ENCODE measurements at places on chromosomes 11 and 22. TPM values are rescaled to one million over a fixed set of nuclear protein-coding genes. Genes with fewer than 3 reads are reported as not detected.
A peak's percentile ranks its signal among the peaks of the same experiment; 100 is the strongest.

DNA sequence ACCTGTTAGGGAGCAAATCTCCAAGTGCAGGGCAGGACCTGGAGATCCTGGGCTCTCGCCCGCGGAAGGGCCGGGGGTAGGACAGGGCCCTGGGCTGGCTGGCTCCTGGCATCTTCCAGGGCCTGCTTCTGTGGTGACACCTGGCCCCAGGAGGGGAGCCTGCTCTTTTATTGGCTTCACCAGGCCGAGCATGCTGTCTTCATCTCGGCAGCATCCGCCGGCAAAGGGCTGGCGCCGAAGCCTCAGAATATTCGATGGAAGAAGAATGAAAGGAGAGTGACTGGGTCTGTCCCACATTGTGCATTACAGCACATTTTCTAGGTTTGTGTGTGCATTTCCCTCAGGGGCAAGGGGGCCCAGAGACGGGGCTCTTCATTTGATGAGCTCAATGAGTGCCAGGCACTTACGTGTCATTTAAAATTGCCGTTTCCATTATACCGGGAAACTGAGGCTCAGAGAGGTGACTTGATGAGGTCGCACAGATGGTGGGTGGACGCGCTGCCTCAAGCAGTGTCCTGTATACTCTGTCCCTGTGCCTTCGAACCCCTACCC is 70.0 kb downstream of the RBX1 start:
- no peak for DNase-seq

Gene SLC25A1
- total RNA-seq, result 155 TPM

GRCh38 chr22:29553351-29554224 is at the start of gene THOC5:
Gene THOC5 (minus strand): TSS chr22:29553757. CDS start chr22:29549147, 4,610 bp downstream.
- DNase-seq, result peak; percentile 96

GRCh38 chr11:134019500-134019899 is 49.4 kb upstream of the JAM3 start:
- DNase-seq, result no peak

GRCh38 chr11:90235526-90235925 is 12.7 kb upstream of the CHORDC1 start:
- DNase-seq, result no peak

DNA sequence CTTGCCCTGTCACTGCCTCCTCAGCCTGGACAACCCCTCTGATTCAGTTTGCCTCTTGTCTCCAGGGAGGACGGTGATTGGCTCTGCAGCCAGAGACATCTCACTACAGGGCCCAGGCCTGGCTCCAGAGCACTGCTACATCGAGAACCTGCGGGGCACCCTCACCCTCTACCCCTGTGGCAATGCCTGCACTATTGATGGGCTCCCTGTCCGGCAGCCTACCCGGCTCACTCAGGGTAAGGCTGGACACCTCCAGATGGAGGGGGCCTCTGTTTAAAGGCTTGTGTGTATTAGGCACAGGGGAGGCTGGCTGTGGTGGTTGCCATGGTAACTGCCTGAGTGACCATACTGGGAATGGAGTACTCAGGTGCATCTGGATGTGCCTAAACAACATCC is 8.6 kb downstream of the PHLDB1 start:
- DNase-seq, result peak; percentile 42

Gene SULT4A1
- total RNA-seq, result not detected

Gene B3GAT1
- total RNA-seq, result not detected

DNA sequence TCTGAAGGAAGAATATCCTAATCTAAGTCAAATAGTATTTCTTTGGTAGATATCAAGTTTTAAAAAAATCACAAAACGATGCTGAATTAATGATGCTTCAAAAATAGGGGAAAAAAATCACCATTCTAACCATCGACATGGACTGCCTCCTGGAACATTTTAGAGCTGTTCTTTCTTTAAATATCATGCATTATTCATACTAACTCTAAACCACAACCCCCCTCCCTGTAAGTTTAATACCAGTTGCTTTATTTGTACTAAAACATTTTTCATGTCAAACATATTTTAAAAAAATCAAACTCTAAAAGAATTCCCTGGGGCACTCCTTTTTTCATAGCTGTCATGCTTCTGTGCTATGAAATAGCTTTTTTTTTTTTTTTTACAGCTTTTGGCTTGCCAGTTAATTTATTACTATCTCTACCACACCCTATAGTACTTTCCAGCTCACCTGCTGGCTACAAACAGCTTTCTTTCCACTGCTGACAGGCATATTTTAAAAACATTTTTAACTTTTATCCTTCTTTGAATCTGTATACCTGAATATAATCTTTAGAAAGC is 256.9 kb downstream of the SOX6 start:
- DNase-seq, result no peak

DNA sequence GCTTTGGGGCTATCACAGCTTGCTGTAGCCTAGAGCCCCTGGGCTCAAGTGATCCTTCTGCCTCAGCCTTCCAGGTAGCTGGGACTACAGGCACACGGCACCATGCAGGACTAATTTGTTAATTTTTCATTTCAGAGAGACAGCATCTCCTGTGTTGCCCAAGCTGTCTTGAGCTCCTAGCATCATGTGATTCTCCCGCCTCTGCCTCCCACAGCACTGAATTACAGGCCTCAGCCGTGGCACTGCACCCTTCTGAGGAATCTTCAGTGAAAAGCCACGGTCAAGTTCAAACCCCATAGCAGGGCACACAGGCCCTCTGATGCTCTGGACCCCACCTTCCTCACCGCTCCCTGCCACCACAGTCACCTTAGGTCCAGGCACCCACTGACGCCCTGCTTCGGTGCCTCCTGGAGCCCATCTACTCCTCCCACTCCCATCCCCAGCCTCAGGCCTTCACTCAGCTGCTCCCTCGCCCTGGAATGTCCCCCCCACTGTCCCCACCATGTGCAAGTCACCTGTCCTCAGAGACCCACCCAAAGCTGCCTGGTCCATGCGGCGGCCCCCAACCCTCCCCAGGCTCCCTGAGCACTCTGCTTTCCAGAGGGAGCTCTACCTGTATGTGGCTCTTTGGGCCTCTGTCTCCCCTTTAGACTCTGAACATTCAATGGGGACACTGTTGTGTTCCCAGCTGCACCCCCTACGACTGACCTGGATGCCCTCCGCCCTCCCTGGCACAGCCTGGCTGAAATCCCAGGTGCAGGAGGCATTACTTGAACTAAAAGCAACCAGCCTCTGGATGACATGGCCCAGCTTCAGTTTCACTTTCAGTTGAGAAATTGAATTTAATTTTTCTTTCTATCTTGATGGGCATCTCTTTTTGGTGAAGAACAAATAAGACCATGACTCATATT is 1.6 kb downstream of the APOL2 start:
- DNase-seq, result no peak

GRCh38 chr22:23237201-23237798 is 57.0 kb downstream of the BCR start:
- no peak for DNase-seq

- peak; percentile 26 for DNase-seq
Observed at GRCh38 chr22:47189056-47189916, 426.8 kb downstream of the TBC1D22A start.

Gene OR8D4
- not detected for total RNA-seq

DNA sequence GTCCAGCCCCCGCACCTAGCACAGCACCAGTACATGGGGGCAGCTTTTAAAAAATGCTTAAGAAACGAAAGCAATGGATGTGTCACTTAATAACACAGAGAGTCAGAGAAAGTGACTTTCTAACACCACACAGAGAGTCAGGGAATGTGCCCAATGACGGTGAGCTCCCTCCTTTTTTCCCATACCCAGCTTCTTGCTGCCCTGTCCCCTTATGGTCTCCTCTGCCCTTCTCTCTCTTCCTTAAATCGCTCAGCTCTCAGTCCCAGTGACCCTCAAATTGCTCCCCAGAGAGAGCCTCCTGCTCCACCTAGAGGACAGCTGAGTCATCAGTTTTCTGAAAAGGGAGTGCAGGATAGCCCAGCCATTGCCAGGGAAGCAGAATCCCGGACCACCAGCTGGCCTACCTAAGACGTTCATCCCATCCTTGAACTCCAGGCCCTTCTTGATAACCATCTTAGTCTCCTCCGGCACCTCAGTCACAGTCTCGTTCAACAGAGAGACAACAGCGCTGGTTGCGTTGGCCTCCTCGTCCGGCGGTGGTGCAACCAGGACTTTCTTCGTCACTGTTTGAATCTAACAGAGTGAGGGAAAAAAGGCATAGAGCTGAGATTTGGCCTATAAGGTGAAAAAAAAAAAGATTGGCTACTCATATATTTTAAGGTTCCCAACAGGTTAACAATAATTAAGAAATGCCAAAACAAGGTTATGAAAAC is 113.5 kb downstream of the SLC1A2 start:
- DNase-seq, result peak; percentile 53

Gene MRGPRX4
- not detected for total RNA-seq

- no peak for DNase-seq
Observed at GRCh38 chr11:96238563-96239135, 104.3 kb downstream of the MAML2 start.

Gene SCGB1D2
- not detected for total RNA-seq

DNA sequence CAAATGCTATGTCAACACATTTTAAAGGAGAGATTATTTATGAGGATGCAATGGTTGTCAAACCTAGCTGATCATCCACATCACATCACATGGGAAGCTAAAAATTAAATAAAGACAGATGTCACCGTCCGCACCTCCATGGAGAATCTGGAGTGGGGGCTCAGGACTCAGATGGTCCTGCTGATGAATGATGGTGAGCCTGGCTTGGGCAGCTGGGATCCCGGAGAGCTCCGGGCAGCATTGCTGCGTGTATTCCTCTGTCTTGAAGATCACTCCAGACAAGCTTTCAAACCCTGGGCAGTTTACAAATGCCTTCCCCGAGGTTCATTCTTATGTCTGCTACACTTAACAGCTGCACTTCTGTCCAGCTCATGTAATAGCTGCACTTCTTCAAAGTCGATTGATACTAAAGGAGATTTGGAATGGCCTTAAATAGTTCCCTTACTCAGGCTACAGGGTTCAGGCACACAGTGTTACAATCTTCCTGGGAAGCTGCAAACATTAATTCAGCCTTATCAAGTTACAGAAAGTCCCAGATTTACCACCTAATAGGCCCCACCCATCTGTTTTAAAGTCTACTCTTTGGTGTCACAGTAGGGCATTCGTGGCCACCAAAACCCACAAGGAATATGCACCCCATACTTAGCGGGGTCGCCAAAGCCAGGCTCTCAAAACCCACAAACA is 34.7 kb upstream of the CSNK2A3 start:
- DNase-seq, result no peak

DNA sequence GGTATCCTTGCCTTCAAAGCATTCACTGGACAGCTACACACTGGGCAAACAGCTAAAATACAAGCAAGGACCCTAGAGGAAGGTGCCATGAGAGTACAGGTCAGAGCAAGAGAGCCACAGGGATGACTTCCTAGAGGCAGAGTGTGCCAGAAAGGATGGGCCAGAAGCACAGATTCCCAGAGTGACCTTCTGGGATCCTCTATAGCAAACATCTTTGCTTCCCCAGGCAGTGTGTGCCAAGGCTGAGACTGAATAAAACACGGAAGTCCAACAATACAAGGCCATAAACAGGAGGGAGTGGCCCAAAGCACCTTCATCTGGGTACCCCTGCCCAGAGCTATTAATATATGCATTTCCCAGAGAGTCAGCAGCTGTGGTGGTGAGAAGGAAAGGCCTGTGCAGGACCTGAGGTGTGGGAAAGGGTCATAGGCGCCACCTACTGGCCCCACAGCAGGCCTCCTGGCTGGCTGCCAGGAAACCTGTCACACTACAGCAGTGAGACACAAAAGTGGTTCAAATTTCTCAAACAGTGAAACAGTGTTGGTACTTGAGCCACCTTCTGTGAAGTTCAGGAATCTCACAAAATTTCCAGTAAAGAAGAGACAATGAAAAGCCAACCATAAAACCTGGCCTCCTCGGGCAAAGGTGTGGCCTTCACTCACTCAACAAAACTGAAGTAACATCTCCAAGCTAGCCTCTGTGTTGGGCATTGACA is 20.3 kb downstream of the CLPB start:
- peak; percentile 89 for DNase-seq

Data from Caco-2 (cell line).